ENCODE measurements at places on chromosomes 4 and X.
A peak's percentile ranks its signal among the peaks of the same experiment; 100 is the strongest.

DNA sequence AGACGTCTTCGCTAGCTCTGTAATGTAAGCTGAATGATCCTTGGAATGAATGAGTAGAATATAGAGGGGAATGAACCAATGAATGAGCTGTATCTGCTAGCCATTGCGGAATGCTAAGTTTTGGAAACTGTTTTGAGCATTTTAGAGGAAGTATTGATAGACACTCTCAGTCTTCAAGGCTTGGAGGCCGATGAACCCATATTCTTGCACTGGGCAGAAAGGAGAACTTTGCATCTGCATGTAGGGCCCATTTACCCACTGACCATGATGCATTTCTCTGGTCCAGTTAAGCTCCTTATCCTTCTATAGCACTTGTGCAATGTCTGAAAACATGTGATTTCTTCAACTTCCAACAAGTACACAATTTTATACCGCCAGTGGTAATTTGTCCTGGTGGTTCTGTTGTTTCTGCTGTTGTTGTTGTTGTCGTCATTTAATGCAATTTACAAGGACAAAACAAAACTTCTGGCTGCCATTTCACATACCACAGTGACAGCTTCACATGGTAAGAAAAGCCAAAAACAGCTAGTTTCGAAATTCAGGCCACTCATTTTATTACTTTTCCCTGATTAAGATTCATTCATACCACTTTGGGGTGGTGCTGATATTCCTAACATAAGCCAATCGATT is 85.0 kb upstream of the MTM1 start:
- no peak for DNase-seq

DNA sequence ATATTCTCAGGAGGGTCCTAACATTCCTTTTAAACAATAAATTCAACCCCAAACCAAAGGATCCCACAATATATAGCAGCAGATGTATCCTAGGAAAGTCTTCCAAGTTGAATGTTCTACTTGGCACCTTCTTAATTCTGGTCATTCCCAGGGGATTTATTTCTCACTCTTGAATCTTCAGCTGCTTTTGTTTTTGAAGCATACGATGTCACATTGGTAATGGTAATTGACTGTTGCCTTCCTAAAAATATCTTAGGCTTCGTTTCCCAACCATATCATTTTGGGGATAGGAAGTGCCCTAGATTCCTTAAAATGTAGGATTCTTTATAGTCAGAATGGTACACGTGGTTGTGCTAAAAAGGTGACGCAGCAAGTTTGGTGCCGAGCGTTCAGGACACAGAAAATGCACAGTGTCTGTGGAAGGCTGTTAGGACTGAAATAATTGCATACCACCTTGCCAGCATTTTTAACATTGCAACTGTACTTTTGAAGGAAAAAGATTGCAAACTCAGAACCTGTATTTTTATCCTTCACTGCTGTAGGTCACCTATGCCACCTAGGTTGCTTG is 8.1 kb downstream of the SNX25 start:
- no peak for DNase-seq

- DNase-seq, result peak; percentile 0
Measured at GRCh38 chr4:80336582-80336981, 1.1 kb downstream of the CFAP299 start.

DNA sequence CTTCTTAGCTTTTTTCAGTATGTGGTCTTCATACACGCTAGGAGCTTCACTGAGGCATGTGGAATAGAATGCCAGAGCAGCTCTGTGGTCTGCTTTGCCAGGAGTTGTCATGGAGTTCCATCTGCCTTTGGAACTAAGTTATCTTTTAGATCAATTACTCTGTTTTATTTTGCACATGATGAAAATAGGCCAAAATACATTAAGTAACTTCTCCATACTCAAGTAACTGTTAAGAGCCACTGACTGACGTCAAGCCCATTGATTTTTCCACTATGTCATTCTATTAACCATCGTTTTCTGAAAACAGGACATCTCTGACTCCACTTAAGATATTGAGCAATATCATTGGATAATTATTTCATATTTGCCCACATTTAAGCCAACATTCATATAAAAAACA is 415.1 kb upstream of the MAD2L1 start:
- DNase-seq, result no peak

- DNase-seq, result no peak
Measured at GRCh38 chr4:138655286-138655685, 360.3 kb upstream of the NOCT start.
